Uterus (tissue), 4 donors: ENCODE measurements at places on chromosomes 6 and 20. TPM values are rescaled to one million over a fixed set of nuclear protein-coding genes. Genes with fewer than 3 reads are reported as not detected.
A peak's percentile ranks its signal among the peaks of the same experiment; 100 is the strongest.

Gene ADGB
- total RNA-seq = 7.7 TPM

Gene NKX2-4
- not detected for total RNA-seq

Gene DCDC2
- total RNA-seq = not detected

DNA sequence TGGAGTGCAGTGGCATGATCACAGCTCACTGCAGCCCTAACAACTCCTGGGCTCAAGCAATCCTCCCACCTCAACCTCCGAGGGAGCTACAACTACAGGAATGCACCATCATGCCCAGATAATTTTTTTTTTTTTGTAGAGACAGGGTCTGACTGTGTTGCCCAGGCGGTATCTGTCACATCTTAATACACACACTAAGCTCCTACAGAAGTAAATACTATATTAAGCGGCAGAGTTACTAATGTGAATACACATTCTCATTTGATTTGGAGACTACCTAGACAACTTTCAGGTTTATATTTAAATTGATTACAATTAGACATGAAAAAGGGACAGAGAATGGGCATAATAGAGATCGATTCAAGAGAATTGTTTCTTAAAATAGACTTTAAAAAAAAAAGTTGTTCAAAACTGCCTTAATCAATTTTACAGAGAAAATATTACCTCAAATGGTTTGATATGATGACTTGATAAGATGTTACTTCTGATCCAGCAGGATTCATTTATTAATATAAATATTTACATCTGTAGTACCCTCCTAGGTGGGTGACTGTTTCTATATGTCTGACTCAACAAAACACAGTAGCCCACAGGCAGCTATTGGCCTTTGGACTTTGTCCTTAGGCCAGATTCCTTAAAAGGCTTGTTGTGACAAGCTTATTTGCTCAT lies 7.1 kb upstream of the LOC128125822 start:
- no peaks in the 10 kb centered on the region for H3K36me3 ChIP-seq
- H3K4me1 ChIP-seq = no peaks in the 10 kb centered on the region
- no peak overlapping the region for H3K27ac ChIP-seq
- H3K4me3 ChIP-seq = no peak overlapping the region
- DNase-seq = no peak
- H3K27me3 ChIP-seq = no peaks in the 10 kb centered on the region

Gene GPR63
- total RNA-seq = 2.4 TPM

GRCh38 chr6:4677011-4677750 lies 99.0 kb upstream of the CDYL start:
- no peak for DNase-seq
- H3K27ac ChIP-seq = no peak overlapping the region
- H3K4me3 ChIP-seq = no peak overlapping the region
- no peaks in the 10 kb centered on the region for H3K36me3 ChIP-seq

DNA sequence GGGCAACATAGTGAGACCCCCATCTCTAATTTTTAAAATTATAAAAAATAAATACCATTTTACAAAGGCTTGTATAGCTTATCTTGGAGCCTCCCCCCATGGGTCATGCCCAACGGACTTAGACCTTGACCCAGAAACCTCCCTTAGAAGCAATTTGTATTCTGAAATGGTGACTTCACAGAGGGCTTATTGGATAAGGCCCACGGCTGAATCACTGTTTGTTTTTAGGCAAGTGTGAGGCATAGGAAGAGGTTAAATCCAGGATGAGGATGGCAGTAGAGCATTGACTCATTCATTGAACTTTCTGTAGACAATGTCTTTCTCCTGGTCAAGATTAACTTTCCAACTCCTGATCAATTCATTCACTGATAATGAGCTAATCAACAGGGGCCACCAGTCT lies 6.2 kb upstream of the SNAI1 start:
- no peak overlapping the region for H3K4me3 ChIP-seq
- H3K27me3 ChIP-seq = no peaks in the 10 kb centered on the region
- no peaks in the 10 kb centered on the region for H3K4me1 ChIP-seq
- H3K36me3 ChIP-seq = no peaks in the 10 kb centered on the region
- no peak for DNase-seq

DNA sequence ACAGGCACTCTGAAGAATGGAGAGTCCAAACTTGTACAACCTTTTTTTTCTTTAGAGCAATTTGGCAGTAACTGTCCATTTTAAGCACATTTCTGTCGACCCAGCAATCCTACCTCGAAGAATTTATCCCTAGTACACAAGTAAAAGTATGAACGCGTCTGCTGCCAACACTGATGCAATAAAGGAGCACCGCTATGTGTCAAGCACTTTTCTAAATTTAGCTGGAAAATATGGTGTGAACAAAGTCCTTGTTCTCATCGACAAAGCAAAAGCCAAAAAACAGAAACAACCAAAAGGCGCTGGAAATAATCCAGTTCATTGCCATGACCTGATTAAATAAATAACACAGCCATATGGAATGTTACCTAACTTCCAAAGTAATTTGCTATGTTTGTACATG lies 1.1 kb downstream of the DPM1 start:
- no peak overlapping the region for H3K27ac ChIP-seq
- DNase-seq = no peak
- peaks cover 13% of the 10 kb centered on the region for H3K4me1 ChIP-seq
- H3K36me3 ChIP-seq = no peaks in the 10 kb centered on the region
- H3K4me3 ChIP-seq = peak overlapping the region; percentile 89
- no peaks in the 10 kb centered on the region for H3K27me3 ChIP-seq

GRCh38 chr6:136539967-136540652 lies 10.1 kb downstream of the MAP7 start:
- H3K36me3 ChIP-seq = no peaks in the 10 kb centered on the region
- no peak for DNase-seq
- H3K4me3 ChIP-seq = no peak overlapping the region
